ENCODE measurements at places on chromosomes 1 and 21.
A peak's percentile ranks its signal among the peaks of the same experiment; 100 is the strongest.

DNA sequence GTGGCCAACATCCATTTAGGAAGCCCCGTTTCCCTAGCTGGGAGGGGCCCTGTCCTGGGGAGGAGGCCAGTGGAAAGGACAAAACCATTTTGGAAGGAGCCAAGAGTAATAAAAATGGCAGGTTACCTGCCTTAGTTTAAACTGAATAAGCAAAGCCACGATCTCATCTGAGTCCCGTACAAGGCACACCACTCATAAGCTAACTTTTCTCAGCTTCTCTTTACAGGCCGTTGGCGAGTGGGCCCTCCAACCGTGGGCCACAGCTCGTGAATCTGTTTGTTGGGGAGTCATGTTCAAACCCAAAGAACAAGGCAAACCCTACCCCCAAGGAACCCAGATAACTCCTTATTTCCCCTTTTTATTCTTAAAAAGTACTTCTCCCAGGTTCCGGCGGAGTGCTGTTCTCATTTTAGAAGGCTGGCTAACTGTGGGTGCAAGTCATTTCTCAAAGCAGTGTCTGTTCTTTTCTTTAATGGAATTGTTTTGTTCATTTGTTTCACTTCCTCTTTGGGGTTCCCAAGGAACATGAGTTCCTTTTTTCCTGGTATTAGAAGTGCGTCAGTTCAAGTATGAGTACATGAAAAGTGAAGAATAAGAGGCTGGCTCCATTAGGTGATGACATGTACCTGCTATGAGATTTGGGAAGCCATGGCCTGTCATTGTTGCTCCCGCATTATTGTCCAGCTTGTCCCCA, 89.0 kb downstream of the PSMG1 start:
- DNase-seq, result no peak

- DNase-seq, result no peak
Observed at GRCh38 chr1:91792489-91793071, 93.4 kb downstream of the TGFBR3 start.

GRCh38 chr1:151001602-151002001, 5.1 kb downstream of the MINDY1 start:
- no peak for DNase-seq

- no peak for DNase-seq
Observed at GRCh38 chr1:187226396-187226795, 397.6 kb downstream of the PLA2G4A start.

- no peak for DNase-seq
Observed at GRCh38 chr21:42672699-42673458, 19.5 kb downstream of the PDE9A start.

- DNase-seq, result no peak
Observed at GRCh38 chr21:31317688-31318087, 26.4 kb downstream of the TIAM1 start.

GRCh38 chr1:8073112-8073855, 47.2 kb upstream of the ERRFI1 start:
- DNase-seq, result no peak

GRCh38 chr1:223022641-223023473, 120.2 kb downstream of the TLR5 start:
- DNase-seq, result no peak

GRCh38 chr1:201849372-201850052, 20.6 kb downstream of the IPO9 start:
- no peak for DNase-seq

GRCh38 chr1:32899586-32900296, 1.4 kb downstream of the TMEM54 start:
- peak; percentile 63 for DNase-seq

- no peak for DNase-seq
Observed at GRCh38 chr1:221555689-221556433, 186.0 kb downstream of the DUSP10 start.

DNA sequence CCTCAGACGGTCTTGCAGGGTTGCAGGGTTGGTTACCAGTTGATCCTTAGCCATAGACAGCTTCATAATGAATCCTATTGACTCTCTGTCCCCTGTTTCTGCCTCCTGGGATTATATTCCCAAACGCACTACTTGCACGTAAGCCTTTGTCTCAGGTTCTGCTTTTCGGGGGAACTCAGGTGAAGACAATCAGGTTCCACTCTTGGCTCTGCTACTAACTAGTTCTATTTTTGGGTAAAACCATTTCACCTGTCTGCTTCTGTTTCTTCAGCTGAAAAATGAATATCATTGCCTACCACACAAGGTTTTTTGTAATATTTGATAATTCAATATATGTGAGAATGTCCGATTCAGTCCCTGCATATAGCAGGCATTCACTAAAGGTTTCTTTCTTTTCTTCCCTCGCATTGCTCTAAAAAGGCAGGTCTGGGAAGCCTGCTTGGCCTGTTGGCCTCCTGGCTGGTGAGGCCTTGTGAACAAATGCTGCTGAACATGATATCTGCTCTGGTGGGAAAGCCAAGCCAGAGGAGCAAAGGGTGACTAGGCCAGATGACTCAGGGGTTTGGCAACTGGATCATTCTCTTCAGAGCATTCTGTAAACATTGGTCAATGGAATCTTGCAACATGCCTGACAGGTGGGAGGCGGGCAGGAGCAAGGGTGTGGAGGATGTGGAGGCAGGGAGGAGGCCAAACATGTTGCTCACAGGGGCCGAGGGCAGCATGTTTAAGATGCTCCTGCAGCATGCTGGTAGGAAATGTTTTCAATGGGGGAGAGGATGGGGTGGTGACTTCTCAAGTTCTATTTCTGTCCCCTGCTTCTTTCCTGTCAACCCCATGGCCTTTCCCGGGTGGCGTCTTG, 23.8 kb downstream of the IER5 start:
- no peak for DNase-seq

- DNase-seq, result peak; percentile 61
Observed at GRCh38 chr1:201597551-201598230, 58.8 kb downstream of the NAV1 start.

GRCh38 chr1:15916417-15916816, 59.5 kb downstream of the ZBTB17 start:
- no peak for DNase-seq

DNA sequence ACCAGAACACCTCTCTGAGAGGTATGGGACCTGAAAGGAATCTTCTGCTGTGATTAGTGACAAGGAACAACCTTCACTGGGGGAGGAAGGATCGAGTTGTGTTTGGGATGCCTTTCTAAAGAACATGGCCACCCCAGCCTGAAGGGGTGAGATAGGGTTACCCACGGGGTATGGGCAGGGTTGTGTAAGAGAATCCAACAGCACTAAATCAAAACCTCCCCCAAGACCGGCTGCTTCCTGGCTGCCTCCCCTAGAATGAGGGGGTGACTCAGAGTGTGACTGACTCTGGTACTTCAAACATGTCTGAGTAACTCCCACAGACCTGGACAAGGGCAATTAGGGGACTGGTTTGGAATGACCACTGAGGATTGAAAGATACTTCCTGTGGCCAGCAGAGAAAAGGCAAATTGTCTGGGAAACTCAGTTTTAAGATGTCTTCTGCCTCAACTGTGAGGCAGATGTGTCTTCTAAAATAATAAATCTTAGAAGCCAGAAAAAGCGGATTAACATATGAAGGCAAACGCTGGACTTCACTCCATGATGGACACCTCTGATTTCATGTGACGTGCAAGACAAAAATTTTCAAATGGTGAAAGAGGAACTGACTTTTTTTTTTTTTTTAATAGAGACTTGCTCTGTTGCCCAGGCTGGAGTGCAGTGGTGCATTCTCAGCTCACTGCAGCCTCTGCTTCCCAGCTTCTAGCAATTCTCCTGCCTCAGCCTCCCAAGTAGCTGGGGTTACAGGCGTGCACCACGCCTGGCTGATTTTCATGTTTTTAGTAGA, 6.7 kb upstream of the PTPN14 start:
- DNase-seq, result no peak

DNA sequence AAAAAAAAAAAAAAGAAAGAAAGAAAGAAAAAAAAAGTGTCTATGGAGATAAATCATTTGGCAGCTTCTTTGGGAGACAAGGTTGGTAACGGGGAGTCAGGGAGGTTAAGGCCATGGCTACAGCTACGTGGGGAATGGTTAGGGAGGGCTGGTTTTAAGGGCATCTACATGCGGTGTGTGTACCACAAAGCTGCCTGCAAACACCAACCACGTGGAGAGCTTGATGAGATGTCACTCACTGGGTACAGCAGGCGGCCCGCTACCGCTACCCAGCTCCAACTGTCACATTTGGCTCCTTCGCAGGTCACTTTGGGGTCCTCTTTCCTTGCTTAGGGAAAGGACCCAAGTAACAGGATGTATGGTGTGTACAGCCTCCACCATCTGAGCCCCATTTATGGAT, 4.2 kb downstream of the NPPB start:
- no peak for DNase-seq

GRCh38 chr1:8082945-8083344, 56.8 kb upstream of the ERRFI1 start:
- DNase-seq, result no peak

GRCh38 chr1:214912127-214912526, 170.4 kb upstream of the KCNK2 start:
- DNase-seq, result no peak

DNA sequence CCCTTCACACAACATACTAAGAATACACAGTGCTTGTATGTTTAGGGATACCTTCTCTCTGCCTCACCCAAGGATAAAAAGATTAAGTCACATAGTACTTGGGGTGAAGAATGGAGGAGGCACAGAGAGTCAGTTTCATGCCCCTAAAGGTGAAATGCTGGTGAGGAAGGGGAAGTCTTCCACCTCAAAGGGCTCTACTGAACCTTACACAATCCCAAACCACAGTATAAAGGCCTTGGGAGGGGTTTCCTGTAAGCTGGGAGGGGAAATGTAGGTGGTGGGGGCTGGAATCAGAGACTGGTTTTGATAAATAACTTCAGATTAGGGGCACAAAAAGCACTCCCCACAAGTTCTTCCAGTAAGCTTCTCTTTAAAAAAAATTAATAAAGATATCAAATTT, 3.5 kb downstream of the MINDY1 start:
- DNase-seq, result no peak

- DNase-seq, result no peak
Observed at GRCh38 chr1:233605205-233605604, 8.7 kb upstream of the KCNK1 start.

DNA sequence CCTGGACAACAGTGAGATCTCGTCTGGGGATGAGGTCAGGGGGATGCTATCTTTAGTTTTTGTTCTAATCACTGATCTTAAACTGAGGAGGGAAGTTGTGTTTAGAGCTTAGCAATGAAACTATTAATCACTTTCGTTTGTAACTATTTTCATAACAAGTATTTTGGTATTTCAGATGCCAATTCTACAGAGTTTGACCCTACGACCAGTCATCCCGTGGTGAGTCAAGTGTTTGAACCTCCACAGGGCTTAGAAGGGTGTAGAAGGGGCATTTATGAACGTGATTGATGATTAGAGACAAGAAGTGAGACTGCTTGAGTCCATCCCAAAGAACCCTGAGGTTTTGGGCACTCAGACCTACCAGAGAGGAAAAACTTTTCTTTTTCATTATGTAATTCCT, 15.6 kb downstream of the SLFNL1 start:
- no peak for DNase-seq

DNA sequence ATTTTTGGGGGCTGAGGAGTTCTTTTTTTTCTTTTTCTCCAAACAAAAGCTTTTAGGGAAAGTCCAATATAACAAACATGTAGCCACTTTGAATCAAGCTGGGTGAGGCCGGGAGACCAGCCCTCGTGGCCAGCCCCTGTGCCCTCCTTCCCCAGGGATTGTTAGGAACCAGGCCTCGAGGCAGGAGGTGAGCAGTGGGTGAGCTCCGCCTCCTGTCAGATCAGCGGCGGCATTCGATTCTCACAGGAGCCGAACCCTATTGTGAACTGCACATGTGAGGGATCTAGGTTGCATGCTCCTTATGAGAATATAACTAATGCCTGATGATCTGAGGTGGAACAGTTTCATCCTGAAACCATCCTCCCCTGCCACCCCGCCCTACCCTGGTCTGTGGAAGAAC, 41.8 kb upstream of the TTC22 start:
- DNase-seq, result no peak

DNA sequence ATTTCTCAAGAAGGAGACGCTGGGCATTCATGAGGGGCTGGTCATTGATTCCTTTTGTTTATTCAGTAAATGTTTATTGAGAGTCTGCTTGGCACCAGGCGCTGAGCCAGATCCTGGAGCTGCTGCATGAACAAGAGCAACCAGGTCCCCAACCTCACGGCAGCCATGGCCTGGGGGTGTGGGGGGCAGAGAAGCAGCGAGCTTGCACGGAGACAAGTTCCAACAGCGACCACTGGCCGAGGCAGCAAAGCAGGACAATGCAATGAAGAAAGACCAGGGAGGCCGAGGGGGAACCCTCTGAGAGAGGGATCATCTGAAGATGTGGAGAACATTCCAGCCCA, 7.5 kb downstream of the KCNAB2 start:
- no peak for DNase-seq
